Hindlimb muscle (tissue), 1 donor: ENCODE measurements at places on chromosomes 4 and X.

GRCh38 chr4:16532240-16532970, 306.1 kb upstream of the TAPT1 start:
- no peak for DNase-seq

GRCh38 chrX:71183341-71183740, 38.7 kb downstream of the NLGN3 start:
- peak; percentile 26 for DNase-seq

GRCh38 chr4:132767901-132768300, 381.2 kb upstream of the PCDH10 start:
- no peak for DNase-seq

DNA sequence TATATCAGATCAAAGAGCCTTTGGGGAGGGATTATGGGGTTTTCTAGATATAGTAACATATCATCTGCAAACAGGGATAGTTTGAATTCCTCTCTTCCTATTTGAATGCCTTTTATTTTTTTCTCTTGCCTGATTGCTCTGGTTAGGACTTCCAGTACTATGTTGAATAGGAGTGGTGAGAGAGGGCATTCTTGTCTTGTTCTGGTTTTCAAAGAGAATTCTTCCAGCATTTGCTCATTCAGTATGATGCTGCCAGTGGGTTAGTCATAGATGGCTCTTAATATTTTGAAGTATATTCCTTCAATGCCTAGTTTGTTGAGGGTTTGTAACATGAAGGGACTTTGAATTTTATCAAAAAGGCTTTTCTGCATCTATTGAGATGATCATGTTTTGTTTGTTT, 25.6 kb upstream of the ABCB7 start:
- no peak for DNase-seq

- no peak for DNase-seq
These were observed 66.8 kb upstream of the ATXN3L start for GRCh38 chrX:13386636-13387035.

DNA sequence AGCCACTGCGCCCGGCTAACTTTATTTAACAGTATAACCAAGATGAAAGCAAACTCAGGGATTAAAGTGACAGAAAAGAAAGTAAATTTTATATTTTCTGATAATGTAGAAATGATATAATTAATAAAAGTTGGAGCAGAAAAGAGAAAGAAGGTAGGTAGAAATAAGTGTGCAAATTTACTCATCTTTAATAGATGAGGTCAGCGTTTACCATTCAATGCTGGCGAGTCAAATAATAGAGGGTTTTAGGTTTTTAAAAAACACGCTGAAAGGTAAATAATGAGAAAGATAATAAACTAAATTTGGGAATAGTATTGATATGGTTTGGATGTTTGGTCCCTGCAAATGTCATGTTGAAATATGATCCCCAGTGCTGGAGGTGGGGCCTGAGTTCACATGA, 13.6 kb downstream of the CDKN2AIP start:
- DNase-seq: no peak

DNA sequence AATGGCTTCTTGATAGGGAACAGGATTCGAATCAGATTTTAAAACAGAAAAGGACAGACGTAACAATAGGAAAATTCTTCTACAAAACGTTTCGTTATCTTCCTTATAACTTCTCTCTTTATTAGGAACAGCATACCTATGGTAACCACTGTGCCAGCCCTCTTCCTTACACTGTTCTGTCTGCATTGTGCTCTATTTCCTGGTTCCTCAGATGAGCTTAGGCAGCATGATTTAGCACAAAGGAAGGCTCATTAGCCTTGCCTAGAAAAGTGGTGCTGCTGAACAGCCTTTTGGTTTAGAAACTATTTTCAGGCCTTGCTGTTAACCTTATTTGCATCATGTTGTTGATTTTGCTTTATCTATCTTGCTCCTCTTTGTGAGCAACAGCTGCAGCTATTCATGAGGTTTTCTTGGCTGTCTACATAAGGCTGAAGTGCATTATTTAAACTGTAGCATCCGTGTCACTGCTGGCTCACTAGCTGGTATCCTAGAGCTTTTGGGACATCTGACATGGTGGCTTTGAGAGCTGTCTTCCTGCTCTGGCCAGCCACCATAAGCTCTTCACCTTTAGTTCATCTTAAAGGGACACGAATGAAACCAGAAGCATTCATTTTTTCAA, 69.9 kb upstream of the NRK start:
- no peak for DNase-seq

DNA sequence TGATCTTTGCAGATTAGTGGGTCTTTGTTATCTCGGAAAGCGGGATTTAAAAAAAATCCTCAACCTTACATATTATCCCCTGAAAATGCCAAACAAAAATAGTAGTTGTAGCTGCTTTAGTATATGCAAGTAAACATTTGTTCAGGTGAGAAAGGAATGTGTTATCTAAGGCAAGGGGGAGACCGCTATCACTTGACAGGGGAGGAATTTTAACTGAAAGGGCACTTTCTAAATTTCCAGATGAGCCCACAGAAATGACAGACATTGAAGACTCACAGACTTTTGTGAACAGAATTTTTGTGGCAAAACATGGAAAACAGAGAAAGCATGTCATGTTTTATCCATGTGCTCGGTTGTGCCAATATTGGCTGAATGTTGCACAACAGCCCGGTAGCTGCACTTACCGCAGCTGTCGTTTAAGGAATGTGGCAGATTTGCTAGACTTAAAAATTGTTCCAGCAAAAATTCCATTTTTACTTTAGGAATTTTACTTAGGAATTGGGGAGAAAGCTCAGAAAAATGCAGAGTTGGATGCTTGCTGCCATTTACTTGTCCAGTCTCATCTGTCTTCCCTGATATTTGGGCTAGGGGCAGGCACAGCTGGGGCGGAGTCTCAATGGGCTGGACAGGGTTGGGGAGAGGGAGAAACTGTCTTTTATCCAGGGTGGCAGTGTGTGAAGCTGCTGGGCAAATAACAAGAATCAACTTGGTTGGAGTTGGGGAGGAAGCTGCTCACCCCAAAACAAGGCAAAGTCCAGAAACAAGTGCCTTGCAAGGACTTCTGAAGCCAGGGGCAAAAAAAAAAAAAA, 94.6 kb upstream of the RPS6KA3 start:
- no peak for DNase-seq

- peak; percentile 40 for DNase-seq
These were observed 3.1 kb downstream of the ZGRF1 start for GRCh38 chr4:112633477-112634235.

DNA sequence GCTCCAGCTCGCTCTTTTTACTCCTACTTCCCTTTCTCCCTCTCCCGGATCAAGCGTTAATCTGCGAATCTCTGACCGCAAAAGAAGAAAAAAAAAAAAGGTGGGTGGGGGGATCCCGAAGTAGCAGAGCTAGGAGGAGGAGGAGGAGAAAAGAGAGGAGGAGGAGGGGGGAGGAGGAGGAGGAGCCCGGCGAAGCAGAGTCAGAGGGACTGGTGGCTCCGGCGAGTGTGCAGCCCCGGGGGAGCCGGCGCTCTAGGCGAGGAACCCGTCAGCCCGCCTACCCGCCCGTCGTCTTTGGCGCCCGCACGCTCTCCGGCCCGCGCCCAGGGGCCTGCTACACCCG, at the start of gene NHSL2:
NHSL2 (plus strand) TSS at position 203 of the 343 bp plus-strand sequence.
- peak; percentile 45 for DNase-seq

- DNase-seq: no peak
These were observed 21.6 kb downstream of the SETD7 start for GRCh38 chr4:139534287-139534950.

- DNase-seq: no peak
These were observed 497.5 kb downstream of the KCNIP4 start for GRCh38 chr4:21451032-21451431.

GRCh38 chr4:74755486-74755885, 38.8 kb downstream of the BTC start:
- DNase-seq: peak; percentile 28

DNA sequence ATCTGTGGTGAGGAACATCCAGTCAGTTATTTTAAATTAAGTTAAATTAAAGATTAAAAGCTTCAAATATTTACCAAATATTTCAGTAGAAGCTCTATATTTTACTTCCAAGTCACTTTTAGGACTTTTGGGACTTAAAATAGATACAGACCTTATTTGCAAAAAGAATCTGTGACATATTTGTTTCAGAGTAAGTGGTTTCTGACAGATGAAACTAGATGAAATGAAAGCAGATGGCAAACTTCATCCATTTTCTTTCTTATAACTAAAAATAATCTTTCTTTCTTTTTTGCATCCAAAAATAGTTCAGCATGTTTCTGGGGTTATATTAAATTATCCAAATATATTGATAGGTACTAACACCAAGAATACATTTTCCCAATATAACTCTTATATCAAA, 6.6 kb upstream of the UTP3 start:
- DNase-seq: no peak

GRCh38 chrX:108735091-108735678, 1.2 kb downstream of the IRS4 start:
- no peak for DNase-seq

GRCh38 chrX:21374994-21375707, 933 bp downstream of the CNKSR2 start:
- DNase-seq: no peak

GRCh38 chrX:107107459-107107858, 11.2 kb downstream of the RBM41 start:
- DNase-seq: no peak

DNA sequence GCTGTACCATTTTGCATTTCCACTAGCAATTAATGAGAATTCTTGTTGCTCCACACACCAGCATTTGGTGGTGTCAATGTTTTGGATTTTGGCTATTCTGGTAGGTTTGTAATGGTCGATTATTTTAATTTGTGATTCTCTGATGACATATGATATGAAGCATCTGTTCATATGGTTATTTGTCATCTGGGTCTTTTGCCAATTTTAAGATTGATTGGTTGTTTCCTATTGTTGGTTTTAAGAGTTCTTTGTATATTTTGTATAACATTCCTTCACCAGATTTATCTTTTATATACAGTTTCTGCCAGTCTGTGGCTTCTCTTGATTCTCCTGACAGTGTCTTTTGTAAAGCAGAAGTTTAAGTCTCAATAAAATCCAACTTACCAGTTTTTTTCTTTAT, 18.5 kb upstream of the BDH2 start:
- DNase-seq: no peak

GRCh38 chrX:48465336-48465933, 4.6 kb downstream of the SLC38A5 start:
- no peak for DNase-seq

DNA sequence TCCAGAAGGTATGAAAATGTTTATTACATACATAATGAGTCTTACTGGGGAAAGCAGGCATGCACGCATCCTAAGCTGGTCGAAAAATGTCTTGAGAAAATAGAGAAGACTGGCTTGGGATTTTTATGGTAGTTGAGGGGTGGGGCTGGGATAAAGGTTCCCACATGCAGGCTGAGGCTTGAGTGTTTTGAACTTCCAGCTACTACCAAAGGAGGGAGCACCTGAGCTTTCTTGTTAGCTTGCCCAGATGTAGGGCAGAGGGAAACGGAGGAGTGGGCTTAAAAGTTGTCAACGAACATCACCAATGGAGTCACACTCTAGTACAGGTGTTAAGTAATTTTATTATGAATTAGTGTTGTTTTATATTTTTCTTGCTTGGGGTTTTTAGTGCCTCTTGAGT, 39.6 kb upstream of the SRPX start:
- DNase-seq: no peak

DNA sequence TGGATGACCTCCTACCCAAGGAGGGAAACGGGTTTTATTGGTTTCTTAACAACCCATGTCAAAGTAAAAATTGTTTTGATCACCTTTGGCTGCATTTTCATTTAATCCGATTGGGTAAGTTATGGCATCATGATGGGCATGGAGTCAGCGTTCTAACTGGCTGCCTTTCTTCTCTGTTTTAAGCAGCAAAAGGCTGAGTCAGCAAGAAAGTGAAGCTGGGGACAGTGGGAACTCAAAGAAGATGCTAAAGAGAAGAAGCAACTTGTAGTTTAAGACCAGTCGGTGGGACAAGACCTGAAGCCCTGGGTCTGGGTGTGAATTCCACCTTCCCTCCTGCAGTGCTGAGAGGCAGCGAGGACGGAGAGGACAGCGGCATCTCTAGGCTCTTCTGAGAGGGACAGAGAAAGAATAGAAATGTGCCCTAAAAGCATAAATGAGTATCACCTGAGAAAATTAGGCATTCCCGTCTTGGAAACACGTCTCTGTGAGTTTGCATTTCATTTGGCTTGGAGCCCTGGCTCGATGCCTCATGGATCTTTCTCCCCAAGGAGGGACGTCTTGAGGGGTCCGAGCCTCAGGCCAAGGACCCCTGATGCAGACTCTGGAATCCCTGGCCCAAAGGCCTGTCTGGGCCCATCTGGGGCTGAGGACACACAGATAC, 82.0 kb downstream of the CRMP1 start:
- no peak for DNase-seq

DNA sequence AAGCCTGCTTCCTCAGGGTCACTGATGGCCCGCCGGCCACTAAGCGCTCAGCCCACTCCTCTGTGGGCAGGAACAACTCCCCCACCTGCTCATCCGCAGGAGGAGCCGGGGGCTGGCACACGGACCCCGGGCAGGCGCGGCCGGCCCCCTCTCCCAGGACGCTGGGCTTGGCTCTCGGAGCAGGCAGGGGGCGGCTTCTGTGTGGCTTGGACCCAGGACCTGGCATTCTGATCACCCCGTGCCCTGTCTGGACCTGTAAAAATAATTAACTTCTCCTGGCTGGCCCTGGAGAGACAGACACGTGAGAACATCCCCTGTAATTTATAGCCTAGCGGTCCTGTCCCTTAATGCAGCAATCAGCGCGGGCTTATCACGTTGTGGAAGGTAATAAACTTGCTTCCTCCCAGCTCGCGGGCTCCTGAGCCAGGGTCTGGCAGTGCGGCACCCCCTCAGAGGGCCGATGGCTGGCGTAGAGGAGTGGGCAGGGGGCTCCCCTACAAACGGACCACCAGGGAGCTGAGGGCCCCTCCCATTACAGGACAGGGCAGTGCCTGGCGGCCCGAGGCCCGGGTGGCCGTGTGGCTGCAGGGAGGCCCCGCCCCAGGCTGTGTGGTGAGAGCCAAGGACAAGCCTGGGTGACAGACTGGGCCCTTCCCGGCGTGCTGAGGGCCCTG, 84.5 kb upstream of the NKX1-1 start:
- no peak for DNase-seq

GRCh38 chr4:70183940-70184246, 11.6 kb upstream of the ODAM start:
- DNase-seq: no peak

DNA sequence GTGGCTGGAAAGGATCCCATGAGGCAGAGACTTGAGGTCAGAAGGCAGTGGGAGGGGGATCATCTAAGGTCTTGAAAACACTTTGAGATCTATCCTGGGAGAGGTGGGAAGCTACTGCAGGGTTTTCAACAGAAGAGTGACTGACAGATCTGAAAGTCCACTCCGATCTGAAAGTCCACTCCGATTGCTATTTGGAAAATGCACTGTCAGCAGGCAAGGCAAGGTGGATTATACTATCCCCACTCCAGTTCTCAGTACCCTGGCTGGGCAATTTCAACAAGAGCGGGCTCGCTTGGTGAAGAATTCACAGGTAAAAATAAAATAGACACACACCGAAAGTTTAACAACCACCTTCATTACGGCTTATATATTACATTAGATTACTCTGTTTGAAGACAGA, 42.3 kb upstream of the C1QTNF7 start:
- DNase-seq: no peak

- DNase-seq: no peak
These were observed 56.8 kb downstream of the JADE1 start for GRCh38 chr4:128866269-128866668.
